Common myeloid progenitor, CD34-positive (primary cell): ENCODE measurements at places on chromosomes 6 and 20.
A peak's percentile ranks its signal among the peaks of the same experiment; 100 is the strongest.

GRCh38 chr6:125499535-125499934 lies 197.8 kb upstream of the HDDC2 start:
- no peaks in the 10 kb centered on the region for H3K27me3 ChIP-seq
- no peak overlapping the region for H3K27ac ChIP-seq
- no peaks in the 10 kb centered on the region for H3K36me3 ChIP-seq
- H3K4me1 ChIP-seq, result no peaks in the 10 kb centered on the region

GRCh38 chr20:23637282-23638221 lies at the start of gene CST3:
CST3 (minus strand) TSS chr20:23637955; CDS start chr20:23637862, 93 bp downstream.
- H3K36me3 ChIP-seq, result no peaks in the 10 kb centered on the region
- H3K4me3 ChIP-seq, result peak within 1 kb of the TSS; percentile 48
- H3K27ac ChIP-seq, result peak within 1 kb of the TSS; percentile 49
- H3K4me1 ChIP-seq, result peaks cover 26% of the 10 kb centered on the region
- H3K27me3 ChIP-seq, result no peaks in the 10 kb centered on the region

DNA sequence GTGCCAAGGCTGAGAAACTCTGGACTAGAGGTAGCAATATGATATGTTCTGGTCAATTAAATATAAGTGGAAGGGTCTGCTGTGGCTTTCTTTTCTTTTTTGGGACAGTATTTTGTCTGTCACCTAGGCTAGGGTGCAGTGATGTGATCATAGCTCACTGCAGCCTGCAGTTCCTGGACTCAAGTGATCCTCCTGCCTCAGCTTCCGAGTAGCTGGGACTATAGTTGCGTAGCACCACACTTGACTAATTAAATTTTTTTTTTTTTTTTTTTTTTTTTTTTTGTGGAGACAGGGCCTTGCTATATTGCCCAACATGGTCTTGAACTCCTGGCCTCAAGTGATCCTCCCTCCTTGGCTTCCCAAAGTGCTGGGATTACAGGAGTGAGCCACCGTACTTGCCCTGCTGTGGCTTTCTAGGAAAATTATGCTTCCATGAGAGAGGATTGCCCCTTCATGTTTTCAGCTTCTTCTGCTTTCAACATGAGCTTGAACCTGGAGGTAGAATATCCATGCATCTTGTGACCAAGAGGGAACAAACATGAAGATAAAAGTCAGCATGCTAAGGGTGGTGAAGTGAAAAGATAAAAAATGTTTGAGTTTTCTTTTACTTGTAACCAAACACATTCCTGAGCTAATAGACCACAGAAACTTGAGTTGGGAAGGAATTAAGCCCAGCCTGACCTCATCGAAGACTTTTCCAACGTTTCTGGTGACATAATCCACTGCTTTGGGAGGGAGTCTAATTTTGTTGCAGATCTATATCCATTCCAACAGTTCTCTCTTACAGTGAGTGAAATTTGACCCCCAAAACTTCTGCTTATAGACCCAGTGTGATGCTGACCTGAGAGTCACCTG lies 75.1 kb downstream of the CARMIL1 start:
- H3K27ac ChIP-seq, result no peak overlapping the region
- no peak overlapping the region for H3K4me3 ChIP-seq

DNA sequence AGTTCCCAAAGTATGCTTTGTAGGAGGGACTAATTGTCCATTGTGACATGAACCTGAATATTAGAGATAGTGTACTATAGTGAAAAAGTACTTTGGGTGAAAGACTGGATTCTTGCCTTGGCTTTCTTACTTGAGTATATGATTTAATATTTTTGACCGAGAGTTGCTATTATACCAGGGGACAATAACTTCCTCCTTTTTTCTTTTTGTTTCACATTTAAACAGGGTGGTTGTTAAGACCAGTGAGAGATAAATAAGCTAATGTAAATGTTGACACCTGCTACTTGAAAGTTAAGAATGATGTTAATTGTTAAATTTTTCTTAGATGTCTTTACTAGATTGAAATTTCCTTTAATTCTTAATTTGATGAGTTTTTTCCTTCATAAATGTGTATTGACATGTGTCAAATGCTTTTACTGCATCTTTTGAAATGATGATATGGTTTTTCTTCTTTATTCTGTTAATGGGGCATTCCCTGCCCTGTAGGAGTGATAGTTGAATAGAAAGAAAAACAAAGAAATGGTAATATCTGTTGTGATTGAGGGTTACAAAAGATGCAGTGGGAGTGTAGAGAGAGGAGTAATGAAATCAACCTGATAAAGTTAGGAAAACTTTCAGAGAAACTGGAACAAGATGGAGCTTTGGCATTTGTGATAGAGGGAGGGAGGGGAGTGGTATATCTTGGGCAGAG lies 48.4 kb downstream of the ZFAND3 start:
- H3K4me3 ChIP-seq, result no peak overlapping the region
- H3K36me3 ChIP-seq, result peaks cover 8% of the 10 kb centered on the region
- H3K27me3 ChIP-seq, result no peaks in the 10 kb centered on the region
- peaks cover 31% of the 10 kb centered on the region for H3K4me1 ChIP-seq

- H3K4me3 ChIP-seq, result no peak overlapping the region
- no peaks in the 10 kb centered on the region for H3K36me3 ChIP-seq
- H3K27me3 ChIP-seq, result no peaks in the 10 kb centered on the region
- H3K27ac ChIP-seq, result no peak overlapping the region
Measured at GRCh38 chr6:43280234-43280633, 17.8 kb upstream of the SLC22A7 start.

DNA sequence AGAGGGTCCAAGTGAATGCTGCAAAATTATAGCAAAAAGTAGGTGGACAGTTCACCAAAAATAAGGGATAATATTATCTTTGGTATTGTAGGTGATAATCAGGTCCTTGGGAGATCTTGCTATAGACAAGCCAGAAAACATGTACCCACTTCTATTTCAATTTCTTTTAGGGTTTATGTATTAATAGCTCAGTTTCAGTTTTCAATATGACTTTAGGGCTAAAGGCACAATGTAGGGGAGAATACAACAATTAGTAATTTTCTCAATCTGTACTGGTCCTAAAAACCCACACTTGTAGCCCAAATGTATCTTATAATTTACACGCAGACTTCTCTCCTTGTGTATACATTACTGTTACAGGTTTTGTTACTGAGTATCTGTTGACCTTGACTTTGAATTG lies 307.0 kb upstream of the ID4 start:
- no peaks in the 10 kb centered on the region for H3K4me1 ChIP-seq
- no peak overlapping the region for H3K27ac ChIP-seq
- H3K36me3 ChIP-seq, result no peaks in the 10 kb centered on the region
- no peaks in the 10 kb centered on the region for H3K27me3 ChIP-seq
- no peak overlapping the region for H3K4me3 ChIP-seq

DNA sequence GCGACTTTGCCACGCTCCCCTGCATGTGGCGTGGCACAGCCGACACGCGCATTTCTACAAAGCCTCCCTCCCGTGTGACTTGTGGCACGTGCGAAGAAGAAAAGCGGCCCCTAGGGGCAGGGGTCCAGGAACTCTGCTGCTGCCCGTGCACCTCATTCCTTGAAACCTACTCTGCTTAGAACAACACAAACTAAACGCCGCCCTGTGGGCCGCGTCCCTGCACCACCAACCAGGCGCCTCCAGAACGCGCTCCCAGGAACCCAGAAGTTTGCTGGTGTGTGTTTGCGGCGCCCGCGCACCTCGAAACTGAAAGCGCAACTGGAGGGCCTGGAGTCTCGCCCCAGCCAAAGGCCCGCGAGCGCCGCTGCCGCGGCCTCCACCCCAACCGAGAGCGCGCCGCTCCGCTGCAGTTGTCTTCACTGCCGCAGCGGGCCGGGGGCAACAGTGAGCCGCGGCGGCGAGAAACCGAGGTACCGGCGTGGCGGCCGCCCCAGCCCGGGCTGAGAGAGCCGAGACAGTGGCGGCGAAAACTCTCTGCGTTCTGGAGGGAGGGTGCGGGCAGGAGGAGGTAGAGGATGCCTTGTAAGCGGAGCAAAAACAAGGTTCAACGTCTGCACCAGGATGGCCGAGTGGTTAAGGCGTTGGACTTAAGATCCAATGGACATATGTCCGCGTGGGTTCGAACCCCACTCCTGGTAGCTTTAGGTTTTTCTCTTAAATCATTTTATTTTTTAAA lies 65.8 kb downstream of the STX11 start:
- H3K4me1 ChIP-seq, result peaks cover 18% of the 10 kb centered on the region
- H3K36me3 ChIP-seq, result no peaks in the 10 kb centered on the region

GRCh38 chr6:3001146-3001772 lies 1.6 kb downstream of the NQO2 start:
- H3K36me3 ChIP-seq, result no peaks in the 10 kb centered on the region
- no peak overlapping the region for H3K4me3 ChIP-seq
- peaks cover 28% of the 10 kb centered on the region for H3K4me1 ChIP-seq
- H3K27ac ChIP-seq, result peak overlapping the region; percentile 32

- DNase-seq, result no peak
- no peak overlapping the region for H3K27ac ChIP-seq
- H3K4me3 ChIP-seq, result no peak overlapping the region
- peaks cover 6% of the 10 kb centered on the region for H3K4me1 ChIP-seq
- no peaks in the 10 kb centered on the region for H3K36me3 ChIP-seq
Measured at GRCh38 chr20:2336471-2336870, 40.7 kb downstream of the TGM3 start.

DNA sequence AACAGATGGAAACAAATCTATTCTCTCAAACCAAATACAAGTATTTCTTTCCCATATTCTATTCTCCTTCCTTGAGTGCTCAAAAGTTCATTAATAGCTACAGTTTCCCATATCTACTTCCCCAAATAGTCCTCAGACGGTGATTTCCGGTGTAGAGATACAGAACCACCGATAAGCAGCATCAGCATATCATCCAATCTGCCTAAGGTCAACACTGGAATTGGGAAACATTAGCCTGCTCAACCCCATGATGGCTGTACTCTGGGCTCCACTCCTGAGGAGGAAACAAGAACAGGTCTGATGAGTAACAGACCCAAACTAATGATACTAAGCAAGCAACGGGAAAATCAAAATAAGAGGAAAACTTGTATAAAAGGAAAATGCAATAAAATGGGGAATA lies 115.6 kb downstream of the EPB41L2 start:
- no peaks in the 10 kb centered on the region for H3K36me3 ChIP-seq
- no peaks in the 10 kb centered on the region for H3K27me3 ChIP-seq
- H3K27ac ChIP-seq, result no peak overlapping the region
- H3K4me1 ChIP-seq, result no peaks in the 10 kb centered on the region
- H3K4me3 ChIP-seq, result no peak overlapping the region

DNA sequence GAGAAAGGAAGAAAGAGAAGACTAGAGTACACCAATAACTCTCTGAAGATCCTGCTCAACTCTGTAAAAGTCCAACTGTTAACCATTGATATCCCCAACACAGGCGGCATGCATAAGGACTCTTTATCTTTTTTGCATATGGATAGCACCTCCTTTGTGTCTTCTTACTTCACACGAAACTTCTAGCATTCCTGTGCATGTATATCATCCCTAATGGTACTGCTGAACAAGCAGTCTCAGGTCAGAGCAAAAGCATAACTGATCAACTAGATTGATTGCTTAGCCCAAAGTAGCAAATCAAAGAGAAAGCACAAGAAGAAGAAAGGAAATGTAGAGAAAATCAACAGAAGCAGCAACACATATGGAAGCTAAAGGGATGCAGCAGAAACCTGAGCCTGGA lies 234.4 kb downstream of the SYNE1 start:
- H3K4me3 ChIP-seq, result no peak overlapping the region
- DNase-seq, result no peak
- no peak overlapping the region for H3K27ac ChIP-seq
- H3K36me3 ChIP-seq, result no peaks in the 10 kb centered on the region
- no peaks in the 10 kb centered on the region for H3K4me1 ChIP-seq

GRCh38 chr20:19232997-19233794 lies 20.8 kb downstream of the SLC24A3 start:
- DNase-seq, result peak; percentile 43
- no peak overlapping the region for H3K4me3 ChIP-seq
- H3K27me3 ChIP-seq, result no peaks in the 10 kb centered on the region
- no peaks in the 10 kb centered on the region for H3K36me3 ChIP-seq
- H3K27ac ChIP-seq, result no peak overlapping the region
